ENCODE measurements at places on chromosomes 6 and 20.

- DNase-seq = no peak
Measured at GRCh38 chr6:132161283-132161682, 210.1 kb upstream of the CCN2 start.

DNA sequence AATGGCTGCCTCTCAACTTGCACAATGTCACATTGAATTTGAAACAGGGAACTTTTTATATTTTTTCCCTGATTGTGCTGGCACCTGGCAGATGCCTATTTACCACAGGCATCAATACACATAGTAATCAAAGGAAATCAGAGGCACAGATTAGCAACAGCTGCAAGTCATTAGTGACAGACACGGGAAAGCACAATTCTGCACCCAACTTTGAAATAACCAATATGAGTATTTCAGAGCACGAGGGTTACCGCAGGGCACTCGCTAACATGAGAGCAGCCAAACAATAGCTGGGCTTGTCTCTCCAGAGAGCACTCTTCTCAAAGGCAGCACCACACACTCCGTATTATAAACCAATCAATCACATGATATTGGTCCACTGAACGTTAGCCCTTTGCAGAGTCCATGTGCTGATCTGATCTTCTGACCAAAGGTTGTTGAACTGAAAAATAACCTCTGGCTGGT lies 149.5 kb downstream of the RNF144B start:
- DNase-seq = no peak

DNA sequence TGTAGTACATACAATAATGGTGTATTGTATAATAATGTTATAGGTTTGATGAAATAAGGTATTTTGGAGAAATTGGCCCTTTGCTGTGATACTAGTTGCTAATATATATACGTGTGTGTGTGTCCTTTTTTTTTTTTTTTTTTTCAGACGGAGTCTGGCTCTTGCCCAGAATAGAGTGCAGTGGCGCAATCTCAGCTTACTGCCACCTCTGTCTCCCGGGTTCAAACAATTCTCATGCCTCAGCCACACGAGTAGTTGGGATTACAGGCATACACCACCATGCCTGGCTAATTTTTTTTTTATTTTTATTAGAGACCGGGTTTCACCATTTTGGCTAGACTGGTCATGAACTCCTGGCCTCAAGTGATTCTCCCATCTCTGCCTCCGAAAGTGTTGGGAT lies 23.3 kb downstream of the SENP6 start:
- DNase-seq = no peak

DNA sequence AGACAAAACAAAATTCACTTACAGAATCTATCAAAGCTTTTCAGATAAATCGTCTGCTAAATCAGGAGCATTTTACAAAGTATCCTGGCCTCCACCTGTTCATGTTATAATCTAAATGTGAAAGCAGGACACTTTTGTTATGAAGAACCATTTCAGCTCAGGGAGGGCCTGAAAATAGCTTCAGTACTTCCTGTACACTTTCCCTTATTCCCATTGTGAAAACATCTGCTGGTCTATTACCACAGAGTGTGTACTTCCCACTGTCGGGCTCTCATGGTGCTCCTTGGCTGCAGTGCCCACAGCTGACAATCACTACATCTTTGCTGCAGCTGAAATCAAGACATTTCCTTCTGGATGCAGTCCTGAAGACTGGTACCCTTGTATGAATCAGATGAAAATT lies 128.1 kb downstream of the OPRM1 start:
- DNase-seq = peak; percentile 80

- DNase-seq = no peak
Measured at GRCh38 chr6:37200085-37200484, 30.1 kb downstream of the PIM1 start.

GRCh38 chr6:139153855-139154254 lies 19.0 kb downstream of the HECA start:
- no peak for DNase-seq

DNA sequence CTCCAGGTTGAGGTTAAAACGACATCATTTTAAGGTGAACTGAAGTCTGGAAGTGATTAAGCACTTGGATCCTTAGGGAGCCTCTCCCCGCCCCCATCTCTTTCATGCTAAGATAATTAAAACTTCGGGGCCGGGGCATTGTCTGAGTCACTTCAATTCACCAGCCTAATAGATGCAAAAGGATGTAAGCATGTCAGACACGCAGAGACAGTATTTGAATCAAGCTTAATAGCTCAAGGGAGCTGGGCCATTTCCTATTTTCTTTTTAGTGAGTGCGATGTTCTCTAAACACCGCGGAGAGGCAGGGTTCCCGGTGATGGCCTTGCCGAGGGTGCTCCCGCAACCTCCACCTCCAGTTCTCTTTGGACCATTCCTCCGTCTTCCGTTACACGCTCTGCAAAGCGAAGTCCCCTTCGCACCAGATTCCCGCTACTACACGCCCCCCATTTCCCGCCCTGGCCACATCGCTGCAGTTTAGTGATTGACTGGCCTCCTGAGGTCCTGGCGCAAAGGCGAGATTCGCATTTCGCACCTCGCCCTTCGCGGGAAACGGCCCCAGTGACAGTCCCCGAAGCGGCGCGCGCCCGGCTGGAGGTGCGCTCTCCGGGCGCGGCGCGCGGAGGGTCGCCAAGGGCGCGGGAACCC lies 516 bp upstream of the IRF4 start:
- DNase-seq = no peak

- DNase-seq = peak; percentile 28
Measured at GRCh38 chr6:83057705-83058321, 7.8 kb downstream of the UBE3D start.
